Left ventricle myocardium inferior (tissue), 1 donor: ENCODE measurements at places on chromosomes 16 and 17. TPM values are rescaled to one million over a fixed set of nuclear protein-coding genes. Genes with fewer than 3 reads are reported as not detected.

Gene PIRT
- total RNA-seq: not detected

Gene SOST
- 0.14 TPM for total RNA-seq

Gene CPNE7
- total RNA-seq: not detected

DNA sequence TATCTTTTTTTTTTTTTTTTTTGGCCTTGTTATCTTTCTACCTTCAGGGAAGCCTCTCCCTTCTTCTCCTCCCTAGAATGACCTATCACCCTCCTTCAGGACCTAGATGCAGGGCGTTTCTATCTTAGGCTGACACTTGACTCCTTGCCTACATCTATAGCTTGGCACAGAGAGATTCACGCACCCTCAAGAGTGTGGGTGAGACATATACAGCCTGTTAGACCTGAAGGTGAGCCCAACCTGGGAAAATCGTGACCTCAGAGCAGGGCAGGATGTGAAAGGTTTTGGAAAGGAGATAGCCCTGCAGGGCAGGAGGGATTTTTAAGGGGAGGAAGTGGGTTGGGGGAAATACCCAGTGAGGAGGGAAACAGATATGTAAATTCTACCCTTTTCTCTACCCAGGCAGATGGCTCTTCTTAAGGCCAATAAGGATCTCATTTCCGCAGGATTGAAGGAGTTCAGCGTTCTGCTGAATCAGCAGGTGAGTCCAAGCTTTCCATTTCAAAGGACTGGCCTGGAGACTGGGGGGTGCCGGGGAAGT is at the start of gene AHSP:
AHSP (plus strand) TSS at position 167 of the 541 bp plus-strand sequence; CDS start at position 407, 240 bp downstream.
- H3K4me3 ChIP-seq: peak within 1 kb of the TSS; percentile 59
- H3K27me3 ChIP-seq: peaks cover 68% of the 10 kb centered on the region
- no peak for DNase-seq
- peaks cover 14% of the 10 kb centered on the region for H3K4me1 ChIP-seq
- H3K27ac ChIP-seq: no peak within 1 kb of the TSS
- no peaks in the 10 kb centered on the region for H3K36me3 ChIP-seq

DNA sequence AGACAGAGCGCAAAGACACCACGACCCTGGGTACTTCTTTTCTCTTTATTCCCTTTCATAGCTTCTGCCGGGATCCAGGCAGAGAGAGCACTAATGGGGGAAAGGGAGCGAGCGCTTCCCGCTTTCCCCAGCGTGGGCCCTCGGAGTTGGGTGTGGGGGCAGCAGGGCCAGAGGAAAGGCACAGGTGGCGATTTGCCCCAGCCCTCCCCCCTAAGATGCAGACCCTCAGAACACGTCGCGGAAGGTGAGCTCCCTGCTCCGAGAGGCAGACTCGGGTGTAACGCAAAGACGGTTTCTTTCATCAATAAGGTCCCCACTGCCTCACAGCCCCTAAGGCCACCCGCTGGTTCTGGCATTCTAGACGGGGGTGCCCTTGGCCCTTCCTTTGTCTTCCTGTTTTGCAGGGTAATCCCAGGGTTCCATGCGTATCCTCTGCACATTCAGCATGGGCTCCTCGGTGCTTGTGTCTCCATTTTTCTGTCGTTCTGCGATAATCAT is 570 bp upstream of the NME3 start:
- H3K4me1 ChIP-seq: peaks cover 64% of the 10 kb centered on the region
- H3K27ac ChIP-seq: peak overlapping the region; percentile 95
- no peaks in the 10 kb centered on the region for H3K27me3 ChIP-seq
- peaks cover 45% of the 10 kb centered on the region for H3K36me3 ChIP-seq
- no peak for DNase-seq

DNA sequence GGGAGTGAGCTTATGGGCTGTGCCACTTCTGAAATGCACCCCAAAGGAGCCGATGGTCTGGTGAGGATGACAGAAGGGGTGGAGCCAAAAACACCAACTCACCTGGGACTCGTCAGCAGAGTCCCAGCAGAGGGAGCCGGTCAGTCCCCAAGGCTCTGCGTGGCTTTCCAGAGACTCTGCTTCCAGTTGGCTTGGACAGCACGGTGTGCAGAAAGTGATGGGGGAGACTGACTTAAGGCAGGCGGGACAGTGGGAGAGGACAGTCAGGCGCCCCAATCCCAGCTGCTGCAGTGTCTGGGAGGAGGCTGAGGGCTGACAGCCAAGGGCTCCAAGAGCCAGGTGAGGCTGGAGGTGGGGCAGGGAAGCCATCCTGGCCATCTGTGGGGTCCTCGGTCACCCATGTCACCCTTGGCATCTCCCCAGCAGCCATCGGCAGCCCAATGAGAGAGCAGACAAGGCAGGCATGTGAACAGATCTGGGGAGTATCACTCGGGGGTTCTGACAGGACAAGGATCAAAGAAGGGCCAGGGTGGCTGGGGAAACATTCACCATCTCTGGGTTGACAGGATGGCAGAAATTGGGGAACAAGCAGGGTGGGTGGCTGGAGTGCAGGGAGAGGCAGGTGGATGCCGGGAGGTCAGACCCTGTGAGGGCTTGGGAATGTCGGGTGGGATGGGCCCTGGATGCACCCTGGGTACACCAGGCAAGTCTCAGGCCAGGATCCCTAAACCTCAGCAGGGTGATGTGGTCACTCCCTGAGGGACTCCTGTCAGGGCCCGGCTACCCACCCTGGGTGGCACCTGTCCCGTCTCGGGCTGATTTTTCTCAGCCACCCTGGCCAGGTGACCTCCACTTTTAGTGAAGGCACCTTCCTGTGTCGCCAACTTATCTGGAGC is 8.9 kb upstream of the KRTAP17-1 start:
- H3K4me3 ChIP-seq: no peak overlapping the region
- H3K4me1 ChIP-seq: no peaks in the 10 kb centered on the region
- no peaks in the 10 kb centered on the region for H3K36me3 ChIP-seq
- no peak for DNase-seq
- no peak overlapping the region for H3K27ac ChIP-seq
